ENCODE measurements at places on chromosomes 7 and 10.

- no peak for DNase-seq
Observed at GRCh38 chr10:7618461-7618860, 48.3 kb downstream of the ITIH5 start.

DNA sequence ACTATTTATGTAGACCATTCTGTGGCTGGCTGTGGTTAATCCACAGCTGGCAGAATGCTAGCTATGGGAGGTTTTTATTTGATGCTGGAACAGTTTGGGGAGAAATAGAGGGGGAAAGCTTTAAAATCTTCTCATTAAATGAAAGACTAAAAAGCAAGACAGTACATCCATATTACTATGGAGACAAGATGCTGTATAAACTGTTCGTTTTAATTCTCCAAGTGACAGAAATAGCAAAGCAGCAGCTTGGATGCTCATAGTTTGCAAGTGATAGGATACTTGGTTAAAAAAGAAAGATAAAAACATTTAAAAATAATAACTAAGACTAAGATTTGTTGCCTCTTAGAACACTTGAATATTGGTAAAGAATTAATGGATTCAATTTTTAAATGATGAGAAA, 304.9 kb upstream of the KAT6B start:
- no peak for DNase-seq

- DNase-seq, result no peak
Observed at GRCh38 chr10:48937796-48938195, 1.8 kb downstream of the LRRC18 start.

DNA sequence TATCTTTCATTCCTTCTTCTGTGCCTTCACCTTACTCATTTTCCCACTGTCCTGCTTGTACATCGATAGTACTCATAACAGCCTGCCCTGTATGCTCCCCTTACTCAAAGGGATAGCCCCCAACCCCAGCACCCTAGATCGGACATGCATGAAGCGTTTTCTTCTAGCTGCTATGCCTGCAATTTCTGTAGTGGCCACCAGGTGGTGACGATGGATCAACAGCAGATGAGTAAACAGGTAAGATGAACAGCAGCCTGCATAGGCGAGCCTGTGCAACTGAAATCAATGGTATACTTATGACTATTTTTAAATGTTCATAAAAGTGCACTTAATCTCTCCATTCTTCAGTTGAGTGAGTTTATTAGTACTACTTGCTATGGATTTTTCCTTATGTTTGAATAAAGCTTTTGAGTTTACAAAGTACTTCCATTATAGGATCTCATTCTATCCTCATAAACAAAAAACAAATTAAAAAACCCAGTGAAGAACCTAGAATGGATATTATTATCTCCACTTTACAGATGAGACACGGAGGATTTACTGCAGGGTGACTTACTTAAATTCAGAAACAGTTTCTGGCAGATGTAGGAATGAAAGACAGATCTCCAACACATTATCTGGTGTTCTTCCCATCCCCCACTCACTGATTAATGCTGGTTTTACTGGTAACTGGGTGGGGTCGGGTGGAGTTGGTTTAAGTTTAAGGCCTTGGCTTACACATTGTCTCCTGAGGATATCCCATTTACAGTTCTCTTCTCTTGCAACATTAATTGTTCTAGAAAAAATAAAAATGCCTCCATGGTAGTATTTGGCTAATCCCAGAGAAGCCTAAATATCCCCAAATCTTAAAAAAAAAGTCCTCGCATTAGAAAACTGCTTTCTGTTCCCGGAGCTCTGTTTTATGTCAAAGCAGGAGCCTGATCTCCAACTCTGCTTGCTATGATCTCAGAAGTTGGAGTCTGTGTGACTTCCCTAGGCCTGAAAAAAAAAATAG, 222.1 kb downstream of the GLI3 start:
- no peak for DNase-seq

GRCh38 chr10:118865998-118866693, 111.4 kb upstream of the CACUL1 start:
- DNase-seq, result no peak

DNA sequence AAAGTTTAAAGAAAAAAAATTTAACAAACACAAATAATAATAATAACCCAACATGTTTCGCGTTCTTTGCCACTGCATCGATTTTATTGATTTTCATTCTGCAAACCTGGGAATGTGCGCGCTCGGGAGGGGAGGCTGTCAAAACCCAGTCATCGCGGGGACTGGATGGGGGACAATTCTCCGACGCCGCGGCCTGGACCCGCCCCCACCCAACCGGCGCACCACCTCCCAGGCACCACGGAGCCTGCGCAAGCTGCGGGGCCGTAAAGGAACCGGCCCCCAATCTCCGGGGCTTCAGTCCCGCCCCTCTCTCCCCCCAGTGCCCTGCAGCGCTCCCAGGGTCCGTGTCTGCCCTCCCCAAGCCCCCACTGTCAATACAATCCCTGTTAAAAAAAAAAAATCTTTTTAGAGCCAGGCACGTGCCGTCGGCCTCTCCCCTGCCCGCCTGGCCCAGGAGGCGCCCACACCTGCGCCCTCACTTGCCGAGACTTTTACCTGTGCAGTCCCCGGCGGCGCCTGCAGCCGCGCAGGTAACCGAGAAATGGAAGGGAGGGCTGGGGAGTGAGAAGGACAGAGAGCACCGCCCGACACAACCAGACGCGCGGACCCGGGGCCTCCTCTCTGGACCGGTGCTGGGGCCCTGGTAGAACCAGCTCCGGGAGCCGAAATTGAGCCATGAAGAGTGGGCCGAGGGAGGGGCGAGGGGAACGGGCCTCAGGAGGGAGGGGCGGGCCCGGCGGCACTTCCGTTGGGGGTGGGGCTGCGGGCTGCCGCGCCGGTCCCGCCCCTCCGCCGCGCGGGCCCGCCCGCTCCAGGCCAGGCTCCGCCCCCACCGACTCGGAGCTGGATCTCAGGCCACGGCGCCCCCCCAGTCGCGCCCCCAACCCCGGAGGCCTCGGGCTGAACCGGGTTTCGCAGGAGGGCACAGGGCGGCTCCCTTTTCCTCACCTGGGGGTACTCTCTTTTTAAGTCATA, 7.6 kb upstream of the ZNF503 start:
- no peak for DNase-seq

DNA sequence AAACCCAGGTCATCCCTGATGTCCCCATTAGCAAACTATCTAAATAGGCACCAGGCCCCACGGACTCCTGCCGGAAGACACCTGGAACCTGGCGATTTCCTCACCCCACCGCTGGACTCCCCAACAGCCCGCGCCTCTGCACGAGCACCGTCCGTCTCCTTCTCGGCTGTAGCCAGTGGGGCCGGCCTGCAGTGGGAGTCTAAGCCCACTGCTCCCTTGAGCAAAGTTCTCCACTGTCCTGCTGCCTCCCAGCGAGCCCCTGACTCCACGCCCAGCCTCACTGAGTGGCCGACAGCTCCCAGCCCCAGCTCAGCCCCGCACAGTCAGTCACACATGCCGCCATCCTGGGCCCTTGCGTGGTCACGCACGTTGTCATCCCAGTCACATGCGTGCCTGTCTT, 211.3 kb upstream of the PPP2R2D start:
- DNase-seq, result no peak

- DNase-seq, result no peak
Observed at GRCh38 chr10:86329896-86330680, 36.5 kb downstream of the GRID1 start.

DNA sequence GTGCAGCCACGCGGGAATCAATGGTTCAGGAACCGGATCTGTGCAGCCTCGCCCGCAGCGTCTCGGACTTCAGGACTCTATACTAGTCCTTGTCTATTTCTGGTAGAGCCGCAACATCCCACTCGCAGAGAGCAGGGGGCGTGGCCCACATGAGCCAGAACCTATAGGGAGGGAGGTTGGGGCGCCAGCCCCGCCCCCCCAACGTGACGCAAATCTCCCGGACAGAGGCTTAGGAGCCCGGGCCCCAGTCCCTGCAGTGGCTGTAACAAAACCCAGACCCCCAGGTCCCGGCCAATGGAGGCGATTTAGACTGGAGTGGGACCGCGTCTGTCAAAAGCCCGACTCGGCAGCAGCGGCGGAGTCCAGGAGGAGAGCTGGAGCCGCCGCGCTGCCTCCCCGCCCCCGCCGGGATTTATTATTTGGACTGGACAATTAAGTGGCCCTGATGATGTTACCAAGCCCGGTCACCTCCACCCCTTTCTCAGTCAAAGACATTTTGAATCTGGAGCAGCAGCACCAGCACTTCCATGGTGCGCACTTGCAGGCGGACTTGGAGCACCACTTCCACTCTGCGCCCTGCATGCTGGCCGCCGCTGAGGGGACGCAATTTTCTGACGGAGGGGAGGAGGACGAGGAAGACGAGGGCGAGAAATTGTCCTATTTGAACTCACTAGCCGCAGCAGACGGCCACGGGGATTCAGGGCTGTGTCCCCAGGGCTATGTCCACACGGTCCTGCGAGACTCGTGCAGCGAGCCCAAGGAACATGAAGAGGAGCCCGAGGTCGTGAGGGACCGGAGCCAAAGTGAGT, at the start of gene NKX2-3:
TSS of gene NKX2-3 (plus strand) at position 256 of the 809 bp plus-strand sequence. CDS start at position 446, 190 bp downstream.
- no peak for DNase-seq

DNA sequence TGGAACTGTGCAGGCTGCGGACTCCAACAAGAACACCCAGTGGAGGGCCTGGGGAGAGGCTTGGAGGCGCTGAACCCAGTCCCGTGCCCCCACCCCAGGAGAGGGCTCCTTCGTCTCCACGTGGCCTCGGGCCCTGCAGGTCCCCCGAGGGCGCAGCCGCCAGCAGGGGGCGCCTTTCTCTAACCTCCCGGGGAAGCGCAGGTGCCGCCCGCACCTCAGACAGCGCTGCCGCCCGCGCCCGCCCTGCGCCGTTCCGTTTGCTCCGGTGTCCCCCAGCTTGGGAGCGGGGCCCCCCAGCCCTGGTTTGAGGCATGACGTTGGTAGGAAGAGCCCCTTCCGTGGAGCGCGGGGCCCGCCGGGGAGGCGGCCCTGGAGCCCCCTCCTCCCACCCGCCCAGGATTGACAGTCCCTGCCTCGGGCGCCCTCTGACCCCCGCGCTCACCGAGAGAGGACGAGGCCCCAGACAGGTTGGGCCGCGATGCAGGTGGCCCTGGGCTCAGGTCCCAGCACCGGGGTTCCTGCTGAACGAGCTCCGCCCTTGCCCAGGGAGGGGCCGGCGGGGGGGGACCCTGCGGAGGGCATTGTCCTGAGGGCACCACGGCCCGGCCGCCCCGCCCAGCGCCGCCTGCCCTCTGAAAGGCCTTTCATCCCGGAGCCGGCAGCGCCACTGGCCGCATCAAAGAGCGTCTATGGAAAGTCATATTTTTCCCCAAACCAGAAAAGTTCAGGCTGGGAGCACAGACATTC, 42.8 kb downstream of the FOXL3 start:
- peak; percentile 85 for DNase-seq
